ENCODE measurements at places on chromosomes 5 and 9.

DNA sequence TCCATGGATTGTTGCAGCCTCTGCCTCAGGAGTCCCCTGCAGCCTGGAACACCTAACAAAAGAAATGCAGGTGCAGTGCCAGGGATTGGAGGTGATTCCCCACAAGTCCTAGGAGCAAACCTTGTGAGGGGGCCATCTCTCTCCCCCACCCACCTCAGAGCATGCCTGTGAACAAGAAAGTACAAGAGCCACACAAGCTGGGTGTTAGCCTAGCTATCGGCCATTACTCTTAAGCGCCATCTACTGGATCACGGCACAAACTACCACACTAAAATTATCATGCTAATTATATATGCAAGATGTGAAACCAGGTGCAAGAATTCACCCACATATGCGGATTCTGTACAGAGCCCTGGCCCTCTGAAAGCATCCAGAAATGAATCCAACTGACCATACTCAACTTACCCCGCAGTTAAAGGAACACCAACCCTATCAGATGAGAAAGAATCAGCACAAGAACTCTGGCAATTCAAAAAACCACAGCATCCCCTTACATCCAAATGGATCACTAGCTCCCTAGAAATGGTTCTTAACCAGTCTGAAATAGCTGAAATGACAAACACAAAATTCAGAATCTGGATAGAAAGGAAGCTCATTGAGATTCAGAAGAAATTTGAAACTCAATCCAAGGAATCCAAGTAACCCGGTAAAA is 16.5 kb upstream of the PRSS3 start:
- DNase-seq = no peak

- DNase-seq = no peak
Observed at GRCh38 chr5:24208686-24209106, 436.1 kb downstream of the CDH10 start.

DNA sequence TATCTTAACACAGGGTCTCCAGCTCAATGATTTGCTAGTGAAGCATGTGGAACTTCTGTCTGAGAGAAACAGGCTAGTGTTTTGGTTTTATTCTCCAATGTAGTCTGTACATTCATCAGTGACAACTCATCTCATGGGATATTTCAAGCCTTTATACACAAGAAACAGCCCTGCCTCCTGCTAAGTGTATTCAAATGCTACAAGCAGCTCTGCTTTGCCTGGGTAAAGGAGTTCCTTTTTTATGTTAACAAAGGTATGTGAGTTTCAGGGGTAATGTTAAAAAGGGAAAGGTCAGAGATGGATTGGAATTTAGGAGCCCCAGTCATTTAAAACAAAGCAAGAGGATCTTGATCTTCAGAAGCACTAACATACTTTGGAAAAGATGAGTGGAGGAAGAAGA is 498.7 kb downstream of the ISL1 start:
- no peak for DNase-seq

DNA sequence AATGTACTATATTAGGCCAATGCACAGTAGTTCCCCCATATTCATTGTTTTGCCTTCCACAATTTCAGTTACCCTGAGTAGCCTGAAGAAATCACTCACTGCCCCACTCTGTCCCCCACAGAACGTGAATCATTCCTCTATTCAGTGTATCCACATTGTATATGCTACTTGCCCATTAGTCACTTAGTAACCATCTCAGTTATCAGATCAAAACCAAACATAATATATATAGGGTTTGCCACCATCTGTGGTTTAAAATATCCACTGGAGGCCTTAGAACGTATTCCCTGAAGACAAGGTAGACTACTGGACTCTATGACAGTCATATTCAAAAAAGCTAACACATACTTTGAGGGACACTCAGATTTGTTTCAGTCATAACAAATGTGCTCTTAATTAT is 465.7 kb upstream of the RGMB start:
- no peak for DNase-seq

GRCh38 chr9:126170286-126170823 is 156.3 kb upstream of the MVB12B start:
- no peak for DNase-seq

GRCh38 chr9:126203313-126203712 is 123.3 kb upstream of the MVB12B start:
- no peak for DNase-seq

DNA sequence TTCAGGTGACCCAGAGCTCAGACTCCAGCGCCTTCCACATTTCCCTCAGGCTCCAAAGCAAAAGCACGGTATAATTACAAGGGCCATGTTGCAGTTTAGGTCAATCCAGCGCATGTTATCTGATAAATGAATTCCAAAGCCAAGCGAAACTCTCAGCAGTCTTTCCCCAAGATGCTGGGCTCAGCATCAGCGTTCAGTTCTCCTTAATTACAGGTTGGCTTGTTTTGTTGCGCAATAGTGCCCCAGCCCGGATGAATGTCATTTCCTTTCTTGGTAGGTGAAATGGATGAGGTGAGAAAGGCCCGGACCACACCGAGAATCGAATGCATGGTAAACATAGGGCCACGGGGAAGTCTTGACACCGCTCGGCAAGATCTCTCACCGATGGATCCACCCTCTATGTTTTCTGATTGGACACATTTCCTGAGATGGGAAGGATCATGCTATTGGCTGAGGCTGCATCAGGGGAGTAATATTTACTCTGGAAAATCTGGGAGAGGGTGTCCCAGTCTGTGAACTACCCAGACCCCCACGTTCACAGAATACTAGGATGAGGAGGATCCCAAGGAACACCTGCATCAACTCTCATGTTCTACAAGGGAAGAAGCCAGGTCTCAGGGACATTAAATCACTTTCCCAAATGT is 221.2 kb upstream of the ANKRD55 start:
- no peak for DNase-seq

- DNase-seq = no peak
Observed at GRCh38 chr9:135559606-135560005, 1.9 kb upstream of the PAEP start.

DNA sequence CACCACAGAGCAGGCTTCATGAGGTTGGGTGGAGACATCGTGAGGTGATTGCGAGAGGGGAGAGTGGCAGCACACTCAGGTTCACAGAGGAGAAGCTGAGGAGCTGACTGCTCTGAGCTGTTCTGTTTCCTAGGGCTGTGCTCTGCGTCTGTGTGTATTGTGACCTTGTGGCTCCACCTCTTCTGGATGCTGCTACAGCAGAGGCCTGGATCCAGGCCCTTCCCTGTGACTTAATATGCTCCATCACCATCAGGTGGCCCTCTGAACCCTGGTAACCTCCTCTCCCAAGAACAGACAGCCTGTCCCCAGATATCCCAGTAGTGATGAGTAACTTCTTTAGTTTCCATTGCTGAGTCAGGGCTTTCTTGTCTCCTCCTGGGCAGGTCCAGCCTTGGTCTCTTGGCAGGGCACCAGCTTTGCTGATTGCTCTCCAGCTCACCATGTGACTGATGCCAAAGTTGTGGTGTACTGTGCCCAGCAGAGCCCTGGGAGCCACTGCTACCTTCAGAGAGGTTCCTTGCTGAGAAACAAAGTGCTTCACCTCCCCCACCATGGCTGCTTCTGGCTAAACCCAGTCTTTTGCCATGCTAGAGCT is 212.8 kb upstream of the CHD1 start:
- DNase-seq = no peak

- DNase-seq = no peak
Observed at GRCh38 chr5:10645146-10645545, 81.3 kb downstream of the ANKRD33B start.

GRCh38 chr5:25181249-25181648 is 536.5 kb upstream of the CDH10 start:
- DNase-seq = no peak

DNA sequence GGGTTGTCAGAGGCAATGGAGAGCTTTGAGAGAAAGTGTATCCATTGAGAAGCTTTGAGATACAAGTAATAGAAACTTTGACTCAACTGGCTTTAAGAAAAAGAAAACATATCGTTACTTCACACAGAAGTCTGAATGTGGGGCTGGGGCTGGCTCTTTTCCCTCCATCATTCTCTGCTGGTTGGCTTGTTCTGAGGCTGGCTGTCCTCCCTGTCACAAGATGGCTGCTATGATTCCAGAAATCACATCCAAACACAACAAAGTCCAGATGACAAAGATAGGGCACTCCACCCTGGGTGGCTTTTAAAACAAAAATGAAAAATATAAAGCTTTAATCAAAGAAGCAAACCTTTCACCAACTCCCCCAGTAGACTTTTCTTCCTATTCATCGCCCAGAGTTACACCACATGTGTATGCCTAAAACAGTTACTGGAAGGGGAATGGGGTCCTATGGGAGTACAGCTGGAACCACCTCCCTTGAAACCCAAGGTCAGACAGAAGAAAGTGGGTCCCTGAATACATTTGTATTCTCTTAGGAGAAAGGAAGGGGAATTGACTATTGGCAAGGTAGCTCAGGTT is 284.3 kb downstream of the GAS1 start:
- DNase-seq = no peak

All from activated T-helper 9 cell treated with anti-CD3 and anti-CD28 coated beads, Interleukin-2, amount 50 U/mL, for 16 hours (primary cell).